ENCODE measurements at places on chromosomes 6 and 20.

DNA sequence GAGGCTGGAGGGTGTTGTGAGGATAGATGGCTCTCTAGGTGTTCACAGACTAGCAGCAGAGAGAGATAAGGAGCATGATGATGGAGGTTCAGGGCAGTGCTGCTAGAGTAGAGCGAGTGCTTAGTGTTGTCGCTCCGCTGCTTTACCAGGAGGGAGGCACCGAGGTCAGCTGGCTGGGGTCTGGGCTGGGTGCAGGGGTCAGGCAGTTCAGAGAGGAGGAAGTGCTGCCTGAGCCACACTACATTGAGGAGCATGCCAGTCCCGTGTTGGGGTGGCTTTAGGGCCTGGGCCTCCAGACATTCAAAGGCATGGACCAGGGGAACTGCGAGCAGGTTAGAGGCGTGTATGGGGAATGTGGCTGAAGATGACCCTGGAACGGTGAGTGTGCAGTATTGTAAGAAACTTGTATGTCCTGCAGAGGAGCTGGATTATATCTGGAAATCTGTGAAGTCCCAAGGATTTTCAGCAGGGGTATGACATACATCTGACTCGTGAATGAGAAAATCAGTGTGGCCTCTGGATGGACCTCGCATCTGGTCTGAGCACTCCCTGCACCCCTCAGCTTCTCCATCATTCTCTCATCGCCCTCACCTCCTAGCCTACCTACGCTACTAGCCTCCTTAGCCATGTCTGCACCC lies 66.9 kb downstream of the IGF2R start:
- no peak for DNase-seq

DNA sequence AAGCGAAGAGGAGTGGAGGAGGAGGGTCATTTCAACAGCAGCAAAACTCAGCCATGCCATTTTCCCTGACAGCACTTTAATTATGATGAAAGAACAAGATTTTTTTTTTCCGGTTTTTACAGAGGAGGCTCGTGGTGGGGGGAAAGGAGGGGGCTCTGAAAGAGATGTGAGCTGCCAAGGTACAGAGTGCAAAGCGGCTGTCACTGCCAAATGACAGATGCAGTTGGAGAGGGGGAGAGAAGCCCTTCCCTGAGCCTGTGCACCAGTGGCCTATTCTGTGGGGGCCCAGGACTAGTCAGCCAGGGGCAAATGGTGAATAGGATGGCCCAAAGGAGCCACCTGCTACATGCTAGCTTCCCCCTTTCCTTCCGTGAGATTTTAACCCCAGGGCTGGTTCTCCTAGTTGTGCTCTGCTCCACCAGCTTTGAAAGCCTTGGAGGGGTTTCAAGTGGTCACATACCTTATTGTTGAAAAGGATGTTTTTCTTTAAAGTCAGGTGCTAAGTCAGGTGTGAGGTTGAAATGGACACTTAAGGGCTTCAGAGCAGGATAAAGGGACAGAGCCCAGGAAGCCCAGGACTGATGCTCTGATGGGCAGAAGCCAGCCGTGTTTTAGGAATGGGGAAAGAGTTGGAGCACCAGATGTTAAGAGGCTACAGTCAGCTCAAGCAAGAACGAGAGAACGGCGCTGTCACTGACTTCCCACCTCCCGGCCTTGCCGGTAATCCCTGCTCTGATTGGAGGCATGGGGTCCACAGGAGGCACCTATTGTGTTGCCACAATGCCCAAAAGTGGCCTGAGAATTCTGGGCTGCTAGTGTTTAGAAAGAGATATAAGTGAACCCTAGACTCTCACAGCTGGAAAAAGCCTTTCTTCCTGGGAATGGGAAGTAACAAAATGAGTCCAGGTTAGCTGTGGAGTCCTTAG lies 24.8 kb downstream of the GNAS start:
- no peak for DNase-seq

GRCh38 chr6:139917951-139918630 lies 543.6 kb upstream of the CITED2 start:
- DNase-seq, result no peak

DNA sequence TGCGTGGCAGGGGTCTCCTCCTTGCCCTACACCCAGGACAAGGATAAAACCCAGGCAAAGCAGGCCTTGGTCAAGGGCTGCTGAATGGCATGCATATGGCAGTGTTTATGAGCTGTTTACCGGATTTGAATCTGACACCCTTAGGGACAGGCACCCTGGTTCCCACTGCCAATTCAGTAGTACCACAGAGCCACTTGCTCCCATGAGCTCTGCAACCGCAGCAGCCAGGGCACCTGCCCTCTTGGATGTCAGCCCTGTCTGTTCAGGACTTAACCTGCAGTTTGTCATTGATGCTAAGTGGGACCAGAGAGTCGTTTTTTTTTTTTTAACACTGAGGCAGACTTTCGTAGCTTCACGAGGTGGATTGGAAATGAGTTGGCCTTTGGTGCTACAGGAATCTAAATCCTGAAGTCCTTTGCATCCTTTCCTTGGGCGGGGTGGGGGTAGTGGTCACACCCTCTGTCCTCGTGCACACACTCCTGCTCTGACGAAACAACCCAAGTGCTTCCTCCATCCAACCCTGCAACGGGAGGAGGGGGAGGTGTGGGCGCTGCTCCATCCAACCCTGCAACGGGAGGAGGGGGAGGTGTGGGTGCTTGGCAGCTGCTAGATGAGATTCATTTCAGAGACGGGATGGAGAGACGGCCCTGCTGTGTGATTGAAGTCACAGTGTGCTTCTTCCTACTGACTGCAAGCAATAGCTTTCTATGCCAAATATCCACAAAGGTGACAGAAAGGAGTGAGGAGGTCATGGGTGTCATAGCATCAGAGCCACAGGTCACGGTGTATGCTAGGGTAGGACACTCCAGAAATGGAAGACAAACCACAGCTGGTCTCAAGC lies 166.5 kb downstream of the SMOC2 start:
- no peak for DNase-seq

- no peak for DNase-seq
These were observed 104.0 kb downstream of the QRSL1 start for GRCh38 chr6:106733386-106733785.

- no peak for DNase-seq
These were observed 195.6 kb downstream of the FUT9 start for GRCh38 chr6:96211341-96211740.

DNA sequence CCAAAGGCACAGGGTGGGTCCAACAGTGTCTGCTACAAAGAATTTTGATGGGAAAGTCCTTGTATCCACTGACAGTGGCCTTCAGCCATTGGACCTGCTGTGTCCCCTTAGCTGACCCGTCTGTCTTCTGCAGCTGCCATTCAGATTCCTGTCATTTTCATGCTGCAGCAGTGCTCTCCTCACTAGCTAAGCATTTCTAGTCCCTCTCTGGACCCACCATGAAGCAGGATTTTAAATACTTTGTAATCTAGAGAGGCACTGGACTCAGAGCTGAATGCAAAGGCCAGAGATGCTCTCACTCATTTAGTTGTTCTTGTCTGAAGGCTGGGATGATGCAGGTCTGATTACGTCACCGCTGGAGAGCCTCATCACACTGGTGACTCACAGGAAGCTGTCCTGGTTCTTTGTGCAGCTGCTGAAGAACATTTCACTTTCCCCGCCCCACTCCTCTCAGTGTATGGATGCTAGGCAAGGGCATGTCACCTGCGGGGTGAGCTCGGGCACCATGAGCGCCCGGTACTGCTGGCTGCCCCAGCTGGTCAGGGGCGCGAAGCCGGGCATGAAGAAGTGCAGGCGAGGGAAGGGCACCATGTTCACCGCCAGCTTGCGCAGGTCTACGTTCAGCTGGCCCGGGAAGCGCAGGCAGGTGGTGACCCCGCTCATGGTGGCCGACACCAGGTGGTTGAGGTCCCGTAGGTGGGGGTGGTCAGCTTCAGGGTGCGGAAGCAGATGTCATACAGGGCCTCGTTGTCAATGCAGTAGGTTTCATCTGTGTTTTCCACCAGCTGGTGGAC lies 19.4 kb upstream of the TUBB2A start:
- no peak for DNase-seq

DNA sequence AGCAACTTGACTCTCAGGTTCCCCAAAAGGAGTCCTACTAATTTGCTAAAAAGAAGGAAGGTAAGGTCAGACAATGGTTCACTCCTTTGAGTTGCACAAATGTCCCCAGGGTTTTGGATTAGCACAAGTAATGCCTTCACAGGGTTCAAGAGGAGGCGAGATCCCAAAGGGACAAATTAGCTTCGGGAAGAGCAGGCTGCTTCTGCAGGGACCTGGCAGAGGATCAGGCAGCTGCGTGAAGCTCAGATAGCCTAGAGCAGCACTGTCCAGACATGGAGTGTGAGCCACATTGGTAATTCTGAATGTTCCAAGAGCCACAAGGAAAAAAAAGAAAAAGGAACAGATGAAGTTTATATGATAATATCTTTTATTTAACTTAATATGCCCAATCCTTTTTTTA lies 115.4 kb downstream of the CFAP61 start:
- no peak for DNase-seq

DNA sequence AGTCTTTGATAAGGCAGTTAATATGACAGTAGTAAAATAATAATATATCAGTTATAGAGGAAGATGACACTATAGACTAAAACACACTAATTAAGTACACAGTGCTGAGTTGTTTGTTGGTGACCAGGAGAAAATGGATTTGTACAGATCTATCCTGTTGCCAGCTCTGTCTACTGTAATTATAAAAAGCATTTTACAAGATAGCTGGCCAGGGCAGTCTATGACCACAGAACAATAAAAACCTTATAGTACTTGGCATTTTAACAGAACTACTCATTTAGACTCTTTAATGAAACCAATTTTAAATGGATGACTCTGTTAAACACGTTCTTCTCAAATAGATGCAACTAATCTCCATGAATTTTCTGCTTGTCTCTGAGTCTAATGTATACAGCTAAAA lies 367.5 kb downstream of the BTBD9 start:
- DNase-seq, result no peak

GRCh38 chr6:3270258-3270657 lies 11.5 kb downstream of the PSMG4 start:
- no peak for DNase-seq

GRCh38 chr6:168018664-168019063 lies 21.2 kb downstream of the KIF25 start:
- DNase-seq, result no peak

GRCh38 chr6:164040994-164041393 lies 626.5 kb downstream of the QKI start:
- no peak for DNase-seq

DNA sequence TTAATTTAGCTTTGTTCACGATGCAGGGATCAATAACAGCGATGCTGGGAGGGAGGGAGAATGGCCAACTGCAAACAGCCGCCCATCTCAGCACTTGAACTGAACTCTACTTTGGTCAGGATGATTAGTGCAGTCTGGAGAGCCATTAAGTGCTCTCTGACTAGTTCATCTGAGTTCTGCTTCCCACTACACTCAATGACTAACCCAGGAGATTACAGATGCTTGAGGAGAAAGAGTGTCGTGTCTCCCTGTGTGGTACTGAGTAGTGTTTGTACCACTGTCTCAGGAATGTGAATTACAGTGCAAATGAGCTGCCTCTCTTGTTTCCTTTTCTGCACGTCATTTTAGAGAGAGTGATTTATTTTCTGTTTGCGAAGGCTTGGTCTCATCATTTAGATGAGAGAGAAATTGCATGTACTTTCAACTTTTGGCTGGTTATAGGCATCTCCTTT lies 23.5 kb downstream of the CARMIL1 start:
- no peak for DNase-seq

DNA sequence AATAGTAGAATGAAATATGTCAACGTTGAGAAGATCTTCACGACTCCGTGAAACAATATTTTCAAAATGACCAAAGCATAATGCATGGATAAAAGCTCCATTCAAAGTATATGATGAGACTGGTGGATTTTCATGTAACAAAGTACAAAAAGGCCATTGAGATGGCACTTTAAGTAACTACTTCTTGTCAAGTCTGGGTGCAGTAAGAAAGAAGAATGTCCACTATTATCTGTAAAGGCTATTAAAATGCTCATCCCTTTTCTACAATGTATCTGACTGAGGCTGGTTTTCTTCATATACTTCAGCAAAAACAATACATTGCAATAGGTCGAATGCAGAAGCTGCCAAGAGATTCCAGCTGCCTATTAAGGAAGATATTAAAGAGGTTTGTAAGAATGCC lies 457.4 kb downstream of the PKHD1 start:
- no peak for DNase-seq

DNA sequence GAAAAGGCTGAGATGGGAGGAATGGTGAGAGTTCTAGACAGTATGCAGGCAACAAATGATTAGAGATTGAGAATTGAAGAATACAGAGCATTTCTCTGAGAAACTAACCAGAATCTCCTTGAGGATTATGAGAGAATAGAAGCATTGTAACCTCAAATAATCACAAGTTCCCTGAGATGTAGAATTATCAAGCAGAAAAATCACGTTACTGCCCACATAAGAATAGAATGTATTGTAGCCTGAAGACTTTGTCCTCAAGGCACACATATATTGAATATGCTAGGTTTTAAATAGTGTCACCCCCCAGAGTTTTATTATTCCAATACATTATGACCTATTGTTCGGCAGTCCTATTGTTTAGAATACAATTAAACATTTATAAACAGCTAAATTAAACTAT lies 57.2 kb downstream of the CNKSR3 start:
- DNase-seq, result no peak

DNA sequence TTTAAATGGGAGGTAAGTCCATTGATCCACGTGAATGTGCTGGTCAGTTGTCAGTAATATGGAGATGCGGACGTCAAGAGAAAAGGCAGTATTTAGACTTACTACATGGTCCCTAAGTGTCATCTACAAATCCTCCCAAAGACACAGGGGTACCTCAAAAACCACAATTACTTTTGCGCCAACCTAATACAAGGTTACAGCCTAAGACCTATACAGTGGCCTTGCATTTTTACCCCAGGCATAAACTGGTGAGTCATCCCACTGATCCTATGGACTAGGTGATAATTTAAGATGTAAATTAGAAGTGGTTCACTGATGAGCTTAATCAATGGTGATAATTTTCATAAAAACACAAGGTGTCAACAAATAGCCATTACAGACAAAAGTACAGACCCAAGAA lies 141.0 kb downstream of the NFATC2 start:
- DNase-seq, result no peak

GRCh38 chr6:129766959-129767728 lies 57.2 kb upstream of the ARHGAP18 start:
- no peak for DNase-seq

DNA sequence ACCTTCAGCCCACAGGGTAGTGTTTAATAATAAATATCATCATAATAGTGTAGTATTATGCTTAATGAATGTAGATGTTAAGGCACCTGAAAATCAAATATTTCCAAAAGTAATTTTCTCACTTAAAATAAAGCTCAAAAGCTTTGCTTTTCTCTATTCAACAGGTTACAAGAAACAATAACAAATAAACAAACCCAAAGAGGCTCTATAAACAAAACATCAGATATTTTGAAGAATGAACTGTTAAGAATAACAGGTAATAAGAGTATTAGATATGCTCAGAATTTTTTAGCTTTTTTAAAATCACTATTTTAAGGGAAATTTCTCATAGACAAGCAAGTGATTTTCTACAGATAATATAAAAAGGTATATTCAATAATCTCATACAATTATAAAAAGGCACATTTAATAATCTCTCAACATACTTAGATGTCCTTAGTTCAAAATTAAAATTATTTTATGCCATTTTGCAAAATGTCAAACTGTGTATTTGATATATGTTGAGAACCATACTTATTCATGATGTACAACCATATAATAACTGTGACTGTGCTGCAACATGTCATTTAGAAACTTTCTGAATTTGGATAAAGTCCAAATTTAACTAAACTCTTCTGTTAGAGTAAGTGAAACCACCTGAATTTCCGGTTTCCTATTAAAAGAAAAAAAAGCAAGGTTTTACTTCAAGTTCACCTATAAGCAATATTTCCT lies 35.8 kb downstream of the PHIP start:
- no peak for DNase-seq

All from cerebellum (tissue), 4 donors.